ENCODE measurements at places on chromosomes 4 and X.

DNA sequence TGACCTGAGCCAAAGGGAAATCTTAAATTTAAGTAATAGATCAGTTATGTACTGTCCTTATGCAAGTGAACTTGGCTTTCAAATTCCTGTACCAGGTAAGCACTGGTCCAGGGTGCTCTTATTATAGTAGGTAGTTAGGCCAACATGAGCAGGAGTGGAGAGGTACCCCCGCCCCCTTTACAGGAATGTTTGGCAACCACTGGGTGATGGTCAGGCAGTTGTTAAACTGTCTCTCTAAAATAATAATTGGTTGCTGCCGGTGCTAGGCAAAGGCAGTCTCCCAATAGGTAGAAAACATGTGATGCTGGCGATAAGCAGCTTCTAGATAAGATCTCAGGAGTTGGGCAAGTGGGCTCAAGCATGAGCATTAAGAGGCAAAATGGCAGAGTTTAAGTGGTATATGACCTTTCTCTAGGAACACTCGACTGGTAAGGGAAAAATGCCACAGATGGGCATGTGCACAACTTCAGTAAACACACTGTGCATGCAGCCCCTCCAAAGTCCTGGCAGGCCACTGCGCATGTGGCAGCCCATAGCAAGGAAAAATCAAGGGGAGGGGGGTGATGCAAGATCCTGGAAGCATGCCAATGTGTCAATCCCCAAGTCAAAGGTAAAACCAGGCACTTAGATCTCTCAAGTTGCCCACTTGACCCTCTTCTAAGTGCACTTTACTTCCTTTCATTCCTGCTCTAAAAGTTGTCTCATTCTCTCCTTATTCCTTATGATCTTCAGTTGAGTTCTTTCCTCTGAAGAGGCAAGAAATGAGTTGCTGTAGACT lies 1239.7 kb downstream of the C4orf33 start:
- DNase-seq, result no peak

GRCh38 chr4:138689187-138689586 lies 326.4 kb upstream of the NOCT start:
- DNase-seq, result no peak

- DNase-seq, result no peak
Measured at GRCh38 chr4:140253556-140254027, 99.6 kb upstream of the MAML3 start.

DNA sequence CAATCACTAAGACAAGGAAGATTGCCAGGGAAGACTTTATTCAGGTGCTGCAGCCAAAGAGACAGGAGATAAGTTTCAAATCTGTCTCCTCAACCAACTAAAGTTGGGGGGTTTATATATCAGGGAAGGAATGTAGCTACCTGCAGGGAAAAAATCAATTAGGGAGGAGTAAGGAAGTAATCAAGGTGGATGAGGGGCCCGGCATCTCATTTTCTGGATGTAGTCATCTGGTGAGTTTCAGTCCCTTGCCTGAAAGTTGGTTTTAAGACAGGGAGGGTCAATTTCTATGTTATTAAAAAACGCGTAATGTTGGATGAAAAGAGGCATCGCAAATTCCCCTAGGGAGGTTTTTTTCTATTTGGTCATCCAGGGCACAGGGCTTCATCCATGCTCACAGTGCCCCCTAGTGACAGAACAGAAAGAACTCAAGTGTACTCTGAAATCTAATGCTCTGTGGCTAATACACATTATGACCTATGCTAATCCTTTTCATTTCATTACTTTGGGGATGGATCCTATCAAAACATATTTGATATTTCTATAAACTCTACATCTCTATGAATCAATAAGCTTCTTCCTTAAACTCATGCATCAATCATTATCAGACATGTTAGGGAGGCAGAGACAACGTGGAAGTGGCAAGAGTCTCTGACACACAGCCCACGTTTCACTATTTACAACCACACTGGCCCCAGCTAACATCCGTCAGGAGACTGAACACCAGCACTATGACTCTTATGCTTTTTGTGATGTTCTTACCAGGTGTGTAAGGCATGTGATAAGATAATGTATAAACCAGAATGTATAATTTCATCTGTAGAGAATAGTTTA lies 1577.0 kb upstream of the TENM3 start:
- peak; percentile 7 for DNase-seq

DNA sequence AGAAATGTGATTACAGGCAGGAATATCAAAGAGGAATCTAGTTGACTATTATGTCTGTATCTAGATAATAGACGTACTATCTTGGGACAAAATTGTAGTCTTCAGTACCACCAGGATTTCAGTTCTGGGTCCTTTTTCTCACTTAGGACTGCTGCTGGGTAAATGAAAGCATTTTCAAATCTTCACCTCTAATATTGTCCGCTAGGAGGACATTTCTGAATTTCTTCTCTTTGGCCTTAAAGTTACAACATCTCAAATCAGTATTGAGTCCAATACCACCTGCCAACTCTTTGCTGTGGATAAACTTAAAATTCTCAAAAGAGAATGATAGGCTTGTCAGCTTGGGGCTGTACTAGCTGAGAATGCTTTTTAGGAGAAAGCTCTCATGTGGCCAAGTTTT lies 6.0 kb downstream of the FGF16 start:
- no peak for DNase-seq

DNA sequence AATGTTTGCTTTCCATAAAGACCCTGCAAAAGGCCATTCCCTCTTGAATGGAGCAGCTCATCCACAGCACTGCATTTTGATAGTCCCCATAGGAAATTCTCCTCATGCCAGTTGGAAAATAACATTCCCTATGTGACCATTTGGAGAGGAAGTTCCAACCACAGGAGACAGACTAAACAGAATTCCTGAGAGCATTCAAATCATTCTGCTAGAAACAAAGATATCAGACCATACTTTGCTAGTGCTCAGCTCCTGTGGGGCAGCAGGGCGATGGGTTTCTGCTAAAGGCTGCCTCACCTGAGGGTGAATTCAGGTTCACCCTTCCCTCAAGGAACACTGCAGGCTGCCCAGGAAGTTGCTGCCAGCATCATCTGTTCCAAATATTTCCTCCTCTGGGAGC lies 58.8 kb downstream of the LNX1 start:
- no peak for DNase-seq

DNA sequence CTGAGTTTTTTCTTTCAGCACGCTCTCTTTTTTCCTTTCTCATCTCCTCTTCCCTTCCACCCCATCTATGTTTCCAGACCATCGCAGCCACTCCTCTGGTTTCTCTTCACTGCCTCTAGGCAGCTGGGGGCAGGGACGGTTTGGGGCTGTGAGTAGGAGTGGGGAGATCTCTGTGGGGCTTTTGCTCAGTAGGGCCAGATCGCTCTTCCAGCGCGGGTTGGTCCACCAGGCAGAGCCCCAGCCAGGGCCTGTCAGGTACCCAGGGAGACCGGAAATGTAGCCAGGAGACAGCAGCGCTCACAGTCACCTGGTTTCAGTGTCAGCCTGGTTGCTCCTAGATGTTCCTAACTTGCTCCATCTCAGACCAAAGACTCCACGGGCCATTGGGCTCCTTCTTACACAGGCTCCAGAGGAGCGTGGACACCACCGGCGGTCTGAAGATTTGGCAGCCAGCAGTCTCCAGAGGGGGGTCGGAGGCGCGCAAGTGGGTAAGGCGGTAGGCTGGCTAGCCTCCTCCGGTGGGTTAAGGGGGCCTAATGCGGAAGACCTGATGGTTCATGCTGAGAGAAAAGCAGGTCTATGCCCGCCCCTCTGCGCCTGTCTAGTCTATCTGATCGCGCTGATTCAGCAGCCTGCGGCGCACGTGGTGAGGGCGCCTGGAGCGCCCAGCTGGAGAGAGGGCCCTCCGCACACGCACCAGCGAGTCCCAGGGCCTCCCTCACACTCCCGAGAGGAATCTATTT lies 1.8 kb downstream of the FGF5 start:
- DNase-seq, result no peak

GRCh38 chr4:77269505-77269904 lies 112.5 kb downstream of the CCNG2 start:
- no peak for DNase-seq

GRCh38 chrX:119482041-119482440 lies 13.8 kb downstream of the SLC25A5 start:
- no peak for DNase-seq

DNA sequence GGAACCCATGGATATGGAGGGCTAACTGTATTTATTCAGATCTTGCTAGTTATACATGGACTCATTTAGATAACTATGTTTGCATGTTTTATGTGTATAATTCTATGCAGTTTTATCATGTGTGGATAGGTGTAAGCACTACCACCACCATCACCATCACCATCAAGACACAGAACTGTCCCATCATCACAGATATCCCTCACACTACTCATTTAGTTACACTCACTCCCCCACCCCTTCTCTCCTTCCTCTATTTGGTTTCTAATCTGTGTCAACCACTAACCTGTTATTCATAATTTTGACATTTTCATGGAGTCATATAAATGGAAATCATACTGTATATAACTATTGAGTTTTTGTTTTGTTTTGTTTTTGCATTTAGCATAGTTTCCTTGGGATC lies 43.7 kb downstream of the STAG2 start:
- no peak for DNase-seq

Measured in stimulated activated naive CD8-positive, alpha-beta T cell treated with anti-CD3 and anti-CD28 coated beads, Interleukin-15, Interleukin-2, amounts not matched to agents 100 U/mL and 50 U/mL, for 24 hours (primary cell).